Caco-2 (cell line): ENCODE measurements at places on chromosomes 7 and 10.

GRCh38 chr7:150447966-150448788 lies 2.3 kb upstream of the GIMAP8 start:
- DNase-seq: no peak

DNA sequence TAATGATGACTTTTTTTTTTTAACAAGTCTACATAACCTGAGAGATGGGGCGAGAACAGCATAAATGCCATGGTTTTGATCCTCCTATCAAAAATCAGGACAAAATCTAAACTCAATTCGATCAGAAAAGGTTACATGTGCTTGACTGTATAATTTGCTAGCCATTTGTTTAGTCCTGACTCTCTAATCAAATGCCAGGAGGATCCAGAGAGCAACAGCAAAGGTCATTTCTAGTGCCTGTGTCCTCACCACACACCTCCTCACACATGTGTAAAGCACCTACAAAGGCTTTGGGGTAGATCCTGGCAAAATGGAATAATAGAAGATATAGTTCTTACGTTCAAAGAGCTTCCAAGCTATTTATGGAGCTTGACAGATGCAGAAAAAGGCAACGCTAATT lies 11.0 kb upstream of the FAS start:
- DNase-seq: no peak

GRCh38 chr10:30170814-30171213 lies 111.4 kb upstream of the JCAD start:
- DNase-seq: no peak

DNA sequence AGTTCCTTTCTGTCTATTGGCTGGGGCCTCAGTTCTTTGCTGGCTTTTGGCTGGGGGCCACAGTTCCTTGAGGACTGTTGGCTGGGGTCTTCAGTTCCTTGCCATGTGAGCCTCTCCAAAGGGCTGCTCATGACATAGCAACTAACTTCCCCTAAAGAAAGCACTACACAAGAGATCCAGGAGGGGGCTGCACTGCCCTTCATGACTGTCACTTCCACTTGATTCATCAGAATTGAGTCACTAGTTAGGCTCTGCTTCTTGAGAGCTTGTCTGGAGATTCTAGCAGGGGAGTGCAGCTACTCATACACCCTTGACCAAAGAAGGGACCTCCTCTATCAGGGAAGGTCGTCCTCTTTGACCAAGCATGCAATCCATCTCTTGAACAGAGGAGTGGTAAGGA lies 38.0 kb upstream of the MKX start:
- DNase-seq: peak; percentile 51

DNA sequence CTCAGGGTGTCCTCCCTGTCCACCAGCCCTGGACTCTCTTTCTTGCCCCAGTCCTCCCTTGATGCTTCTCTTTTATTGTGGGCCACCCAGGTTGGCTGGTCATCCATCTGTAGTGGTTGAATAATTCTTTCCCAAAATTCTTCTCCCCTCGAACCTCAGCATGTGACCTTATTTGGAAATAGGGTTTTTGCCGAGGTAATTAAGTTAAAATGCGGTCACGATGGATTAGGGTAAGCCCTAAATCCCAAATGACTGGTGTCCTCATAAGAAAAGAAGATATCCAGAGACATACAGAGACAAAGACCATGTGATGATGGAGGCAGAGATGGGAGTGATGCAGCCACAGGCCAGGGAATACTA lies 74.3 kb downstream of the GFRA1 start:
- no peak for DNase-seq

DNA sequence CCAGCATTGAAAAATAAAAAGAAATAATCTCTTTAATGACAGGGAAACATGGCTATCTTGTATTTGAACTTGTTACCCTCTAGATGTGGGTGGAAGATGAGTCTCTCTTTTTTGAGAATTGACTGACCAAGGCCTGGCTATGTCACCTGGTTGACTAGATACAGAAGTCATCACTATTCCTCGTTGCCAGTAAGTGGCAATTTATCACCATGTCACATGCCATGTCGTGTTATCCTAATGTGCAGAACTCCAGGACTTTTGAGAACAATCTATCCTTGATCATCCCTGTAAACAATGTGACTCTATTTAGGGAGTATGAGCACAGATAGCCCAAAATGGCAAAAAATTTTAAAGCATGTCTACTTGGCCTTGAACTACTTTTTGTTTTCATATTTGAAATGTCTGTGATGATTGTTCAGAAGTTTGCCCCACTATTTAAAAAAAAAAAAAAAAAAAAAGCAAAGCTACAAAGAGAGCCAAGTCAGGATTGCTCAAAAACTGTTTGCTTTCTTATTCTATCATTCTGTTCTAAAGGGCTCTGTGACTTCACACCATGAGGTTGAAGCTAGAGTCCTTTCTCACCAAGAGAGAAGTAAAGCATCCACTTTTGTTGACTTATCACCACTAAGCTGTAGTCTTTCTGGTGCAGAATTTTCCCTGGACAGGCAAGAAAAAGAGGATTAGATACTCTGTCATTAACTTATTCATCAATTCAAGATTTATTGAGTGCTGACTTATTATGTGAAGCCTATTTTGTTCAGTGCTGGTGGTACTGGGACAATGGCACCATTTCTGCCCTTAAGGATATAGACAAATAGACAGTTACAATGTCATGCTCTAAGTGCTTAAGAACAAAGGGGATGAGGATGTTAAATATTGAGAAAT lies 10.4 kb upstream of the WIPF3 start:
- DNase-seq: no peak

- peak; percentile 26 for DNase-seq
These were observed 95.8 kb downstream of the ARHGAP22 start for GRCh38 chr10:48508791-48509772.

DNA sequence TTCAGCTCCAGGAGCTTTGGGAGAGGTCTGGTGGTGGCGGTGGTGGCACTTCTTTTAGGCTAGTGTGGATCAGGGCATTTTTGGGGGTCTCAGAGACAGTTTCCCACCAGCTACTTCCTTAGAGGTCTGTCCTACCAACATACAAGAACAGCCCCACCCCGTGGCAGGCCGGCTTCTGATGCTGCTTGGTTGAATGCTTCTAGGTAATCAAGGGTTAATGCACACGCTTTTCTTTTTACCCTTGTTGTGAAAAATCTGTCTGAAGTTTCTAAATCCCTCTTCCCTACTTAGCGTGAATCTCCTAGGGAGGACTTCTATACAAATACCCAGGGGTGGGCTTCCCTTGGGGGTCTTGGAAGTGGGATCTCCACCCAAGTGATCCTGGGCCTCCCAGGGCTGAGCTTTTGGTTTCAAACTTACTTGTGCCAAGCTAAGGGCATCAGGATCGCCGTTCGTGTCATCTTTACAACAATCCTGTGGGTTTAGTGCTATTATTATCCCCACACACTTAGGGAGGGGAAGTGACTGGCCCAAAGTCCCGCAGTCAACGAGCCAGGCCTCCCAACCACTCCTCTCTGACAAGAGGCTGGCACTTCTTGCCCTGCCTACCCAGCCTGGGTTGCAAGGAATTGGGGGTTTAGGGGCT lies 1.7 kb downstream of the SH2B2 start:
- no peak for DNase-seq

GRCh38 chr10:112739592-112740353 lies 210.3 kb upstream of the TCF7L2 start:
- DNase-seq: peak; percentile 70

GRCh38 chr7:45183711-45184210 lies 26.2 kb downstream of the RAMP3 start:
- DNase-seq: no peak

- no peak for DNase-seq
These were observed 11.2 kb downstream of the C10orf120 start for GRCh38 chr10:122688293-122688989.

DNA sequence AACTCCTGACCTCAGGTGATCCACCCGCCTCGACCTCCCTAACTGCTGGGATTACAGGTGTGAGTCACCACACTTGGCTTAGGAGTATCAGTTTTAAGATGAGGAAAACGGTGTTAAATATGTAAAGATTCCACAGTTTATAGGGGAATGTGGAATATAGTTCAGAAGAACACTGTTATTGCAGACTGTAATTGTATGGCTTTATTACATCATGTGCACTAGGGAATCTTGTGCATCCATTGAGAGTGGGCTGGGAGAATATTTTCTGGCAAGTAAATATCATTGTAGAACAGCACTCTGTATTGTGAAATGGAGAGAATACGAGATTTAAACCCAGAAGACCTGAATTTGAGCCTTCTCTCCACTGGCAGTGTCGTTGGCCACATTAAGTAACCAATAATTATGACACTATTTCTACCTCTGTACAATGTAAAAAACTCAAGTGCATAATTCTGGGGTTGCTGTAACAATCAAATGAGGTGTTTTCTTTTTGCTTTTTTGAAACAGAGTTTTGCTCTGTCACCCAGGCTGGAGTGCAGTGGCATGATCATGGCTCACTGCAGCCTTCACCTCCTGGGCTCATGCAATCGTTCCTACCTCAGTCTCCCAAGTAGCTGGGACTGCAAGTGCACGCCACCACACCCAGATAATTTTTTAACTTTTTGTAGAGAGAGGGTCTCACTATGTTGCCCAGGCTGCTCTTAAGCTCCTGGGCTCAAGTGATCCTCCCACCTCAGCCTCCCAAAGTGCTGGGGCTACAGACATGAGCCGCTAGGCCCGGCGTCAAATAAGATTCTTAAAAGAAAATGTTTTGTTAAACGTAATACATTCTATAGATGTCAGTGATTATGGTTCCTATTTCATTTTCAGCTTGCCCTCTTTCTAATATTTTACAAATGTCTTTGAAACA lies 12.0 kb upstream of the PARD3 start:
- DNase-seq: no peak

- DNase-seq: no peak
These were observed 104.5 kb downstream of the NRCAM start for GRCh38 chr7:108351729-108352131.

- peak; percentile 46 for DNase-seq
These were observed 851 bp upstream of the GOT1 start for GRCh38 chr10:99431190-99431760.

DNA sequence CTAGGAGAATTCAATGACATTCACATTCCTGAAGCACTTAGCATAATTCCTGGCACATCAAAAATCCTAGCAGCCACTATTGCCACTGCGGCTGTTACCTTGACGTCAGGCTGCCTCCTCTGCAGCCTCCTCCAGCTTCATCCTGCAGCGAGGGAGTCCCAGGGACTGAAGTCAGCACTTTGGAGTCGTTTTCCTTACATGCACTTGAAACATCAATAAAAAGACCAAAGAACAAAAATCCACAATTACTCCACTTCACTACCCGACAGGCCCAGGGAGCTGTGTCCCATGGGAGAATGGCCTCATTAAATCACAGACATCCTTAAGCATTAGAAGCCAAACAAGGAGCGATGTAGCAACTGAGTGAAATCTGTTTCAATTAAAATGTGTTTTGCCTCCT lies 48.6 kb upstream of the NANOS1 start:
- no peak for DNase-seq

GRCh38 chr10:123139521-123140163 lies 3.9 kb downstream of the HMX3 start:
- DNase-seq: peak; percentile 89

DNA sequence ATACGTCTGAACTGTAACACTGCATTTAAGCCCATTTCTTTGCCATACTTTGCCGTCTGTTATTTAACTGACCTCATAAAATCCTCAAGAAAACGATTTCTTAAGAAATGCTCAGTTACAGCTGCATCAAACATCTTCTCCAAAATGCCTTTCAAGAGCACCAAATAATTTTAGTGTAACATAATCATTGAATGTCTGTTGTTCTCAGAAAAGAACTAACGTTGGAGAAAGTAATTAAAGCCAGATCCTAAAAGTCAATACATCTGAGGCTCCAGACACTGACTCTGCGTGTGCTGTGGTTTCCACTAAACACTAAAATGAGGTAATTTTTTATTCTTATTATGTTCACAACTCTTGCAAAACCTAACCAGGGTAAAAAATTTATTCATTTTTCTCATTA lies 63.7 kb upstream of the LRRC17 start:
- no peak for DNase-seq

DNA sequence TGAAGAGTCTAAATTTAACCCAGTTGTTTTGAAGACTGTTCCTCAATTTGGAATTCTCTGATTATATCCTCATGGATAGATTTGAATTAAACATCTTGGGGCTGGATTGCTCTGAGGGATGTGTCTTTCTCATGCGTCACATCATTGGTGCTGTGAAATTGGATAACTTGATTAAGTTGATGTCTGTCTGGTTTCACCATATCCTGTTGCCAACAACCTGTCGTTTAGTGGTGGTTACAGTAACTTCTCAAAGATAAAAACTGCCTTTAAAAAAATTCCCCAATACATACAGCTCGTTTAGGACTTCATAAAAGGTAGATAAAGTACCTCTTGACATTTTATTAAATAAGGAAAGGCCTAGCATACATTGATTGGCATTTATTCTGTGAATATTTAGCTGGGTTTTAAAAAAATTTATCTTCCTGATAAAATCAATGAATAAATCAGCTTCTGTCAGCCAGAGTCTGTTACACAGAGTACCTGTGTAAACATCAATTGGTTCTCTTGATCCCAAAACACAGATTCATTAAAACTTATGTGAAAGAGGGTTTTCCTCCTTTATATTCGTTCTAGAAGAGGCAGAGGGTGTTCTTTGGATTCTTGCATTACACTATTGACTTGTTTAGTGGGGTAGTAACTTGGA lies 10.5 kb downstream of the CRCP start:
- no peak for DNase-seq

DNA sequence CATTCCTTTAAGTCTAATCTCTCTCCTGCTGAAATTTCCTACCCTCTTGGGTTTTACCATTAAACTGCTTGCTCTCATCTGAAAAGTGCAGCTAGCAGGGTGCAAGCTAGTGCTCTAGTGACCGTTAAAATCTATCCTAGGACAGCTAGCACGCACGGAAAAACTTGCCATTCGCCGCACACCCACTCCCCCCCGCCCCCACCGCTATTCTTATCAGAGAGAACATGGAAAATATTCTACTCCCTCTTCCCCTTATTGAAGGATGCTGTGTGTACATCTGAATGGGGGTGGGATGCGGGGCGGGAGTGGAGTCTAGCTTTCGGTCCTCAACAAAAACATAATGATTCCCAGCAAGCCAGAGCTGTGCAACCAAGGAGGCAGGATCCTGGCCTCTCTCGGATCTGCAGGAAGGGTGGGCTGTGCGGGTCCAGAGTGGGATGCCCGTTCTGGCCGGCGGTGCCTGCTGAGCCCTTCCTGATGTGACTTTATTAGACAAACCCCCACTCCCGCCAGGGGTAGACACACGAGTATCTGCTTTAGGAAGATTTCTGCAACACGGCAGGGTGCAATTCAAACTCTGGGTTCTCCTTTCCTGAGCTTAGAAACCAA lies 1.1 kb upstream of the ADRA2A start:
- DNase-seq: no peak

GRCh38 chr10:25678220-25678619 lies 255.8 kb upstream of the MYO3A start:
- DNase-seq: no peak
